ENCODE measurements at places on chromosomes 1 and 21. TPM values are rescaled to one million over a fixed set of nuclear protein-coding genes. Genes with fewer than 3 reads are reported as not detected.
A peak's percentile ranks its signal among the peaks of the same experiment; 100 is the strongest.

CA14 gene
- 1.5 TPM for total RNA-seq

LEPROT gene
- total RNA-seq, result 56.0 TPM

ANKRD45 gene
- total RNA-seq, result 4.7 TPM

- H3K36me3 ChIP-seq, result no peaks in the 10 kb centered on the region
- no peak overlapping the region for H3K4me3 ChIP-seq
- no peaks in the 10 kb centered on the region for H3K4me1 ChIP-seq
- no peak overlapping the region for H3K27ac ChIP-seq
- H3K27me3 ChIP-seq, result no peaks in the 10 kb centered on the region
Measured at GRCh38 chr1:228555074-228555994, 68.2 kb downstream of the RNF187 start.

DNA sequence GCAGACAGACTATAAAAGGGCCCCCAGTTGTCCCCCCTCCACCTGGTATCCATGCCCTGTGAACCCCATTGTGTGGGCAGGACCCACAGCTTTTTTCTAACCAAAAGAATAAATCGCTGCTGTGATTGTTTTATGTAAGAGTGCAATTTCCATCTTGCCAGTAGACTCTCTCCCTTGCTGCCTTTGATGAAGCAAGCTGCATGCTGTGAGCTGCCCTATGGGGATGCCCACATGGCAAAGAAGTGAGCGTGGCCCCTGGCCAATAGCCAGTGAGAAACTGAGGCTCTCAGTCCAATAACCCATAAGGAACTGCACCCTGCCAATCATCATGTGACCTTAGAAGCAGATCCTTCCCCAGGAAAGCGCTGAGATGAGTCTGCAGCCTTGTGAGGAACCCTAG, 37.8 kb upstream of the FMOD start:
- peaks cover 7% of the 10 kb centered on the region for H3K36me3 ChIP-seq
- H3K4me1 ChIP-seq, result no peaks in the 10 kb centered on the region
- no peak for DNase-seq
- no peak overlapping the region for H3K27ac ChIP-seq
- no peak overlapping the region for H3K4me3 ChIP-seq
- H3K27me3 ChIP-seq, result no peaks in the 10 kb centered on the region

DNA sequence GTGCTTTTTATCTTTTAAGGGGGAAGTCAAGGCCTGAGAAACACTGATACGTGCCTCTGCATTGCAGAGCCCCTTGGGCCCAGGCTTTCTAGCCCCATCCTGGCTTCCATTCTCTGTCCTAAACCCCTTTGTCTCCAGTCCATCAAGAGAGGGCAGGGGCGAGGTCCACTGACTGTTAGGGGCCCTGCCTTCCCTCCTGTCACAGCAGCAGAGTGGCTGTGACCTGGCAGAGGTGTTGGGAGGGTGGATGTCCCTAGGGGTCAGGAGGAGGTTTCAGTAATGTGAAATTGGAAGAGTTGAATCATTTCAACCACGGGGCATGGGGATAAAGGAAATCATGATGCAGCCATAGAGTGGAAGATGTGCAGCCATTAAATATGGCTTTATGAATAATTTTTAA, 24.0 kb downstream of the SOX13 start:
- no peak for DNase-seq
- H3K27me3 ChIP-seq, result peaks cover 6% of the 10 kb centered on the region
- no peak overlapping the region for H3K4me3 ChIP-seq

DNA sequence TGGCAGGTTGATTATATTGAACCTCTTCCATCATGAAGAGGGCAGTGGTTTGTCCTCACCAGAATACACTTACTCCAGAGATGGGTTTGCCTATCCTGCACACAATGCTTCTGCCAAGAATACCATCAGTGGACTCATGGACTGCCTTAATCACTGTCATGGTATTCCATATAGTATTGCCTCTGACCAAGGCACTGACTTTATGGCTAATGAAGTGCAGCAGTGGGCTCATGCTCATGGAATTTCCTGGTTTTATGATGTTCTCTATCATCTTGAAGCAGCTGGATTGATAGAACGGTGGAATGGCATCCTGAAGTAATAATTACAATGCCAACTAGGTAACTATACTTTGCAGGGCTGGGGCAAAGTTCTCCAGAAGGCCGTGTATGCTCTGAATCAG, 16.6 kb upstream of the GBP6 start:
- no peak overlapping the region for H3K27ac ChIP-seq
- H3K4me3 ChIP-seq, result no peak overlapping the region
- H3K4me1 ChIP-seq, result no peaks in the 10 kb centered on the region

DNA sequence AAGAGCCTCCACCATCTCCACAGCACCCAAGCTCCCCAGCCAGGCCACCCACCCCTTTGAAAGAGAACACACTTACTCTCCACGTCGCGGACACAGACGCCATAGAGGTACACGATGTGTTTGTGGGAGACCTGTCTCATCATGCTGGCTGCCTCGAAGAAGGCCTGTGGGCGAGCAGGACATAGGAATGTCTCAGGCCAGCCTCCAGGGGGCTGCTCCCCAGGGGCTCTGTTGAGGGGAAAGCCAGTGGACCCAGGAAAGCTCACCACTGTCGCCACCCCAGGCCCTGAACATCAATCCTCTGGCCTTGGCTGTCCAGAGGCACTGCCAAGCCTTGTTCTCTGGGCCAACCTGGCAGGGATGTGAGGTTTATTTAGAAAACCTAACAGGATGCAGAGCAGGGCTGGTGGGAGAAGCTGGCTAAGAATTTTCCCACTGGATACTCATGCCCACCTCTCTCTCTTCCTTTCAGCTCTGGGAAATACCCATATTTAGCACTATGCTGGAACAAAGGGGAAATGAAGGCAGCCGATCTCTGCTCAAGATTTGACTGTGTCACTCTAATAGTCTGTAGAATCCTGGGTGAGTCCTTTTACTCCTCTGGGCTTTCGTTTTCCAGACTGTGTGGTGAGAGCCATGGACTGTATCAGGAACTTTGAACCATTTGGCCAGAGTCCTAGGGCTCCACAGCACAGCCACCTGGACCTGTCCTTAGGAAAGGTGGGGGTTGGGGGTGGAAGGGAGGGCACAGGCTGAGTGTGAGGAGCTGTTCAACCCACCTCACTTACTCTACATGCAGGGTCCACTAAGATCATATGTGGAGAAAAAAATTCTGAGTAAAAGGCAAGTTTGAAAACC, 101.9 kb downstream of the RAVER2 start:
- H3K27ac ChIP-seq, result no peak overlapping the region
- H3K27me3 ChIP-seq, result peaks cover 11% of the 10 kb centered on the region
- H3K4me1 ChIP-seq, result peaks cover 12% of the 10 kb centered on the region
- no peak for DNase-seq
- H3K36me3 ChIP-seq, result peaks cover 6% of the 10 kb centered on the region

DNA sequence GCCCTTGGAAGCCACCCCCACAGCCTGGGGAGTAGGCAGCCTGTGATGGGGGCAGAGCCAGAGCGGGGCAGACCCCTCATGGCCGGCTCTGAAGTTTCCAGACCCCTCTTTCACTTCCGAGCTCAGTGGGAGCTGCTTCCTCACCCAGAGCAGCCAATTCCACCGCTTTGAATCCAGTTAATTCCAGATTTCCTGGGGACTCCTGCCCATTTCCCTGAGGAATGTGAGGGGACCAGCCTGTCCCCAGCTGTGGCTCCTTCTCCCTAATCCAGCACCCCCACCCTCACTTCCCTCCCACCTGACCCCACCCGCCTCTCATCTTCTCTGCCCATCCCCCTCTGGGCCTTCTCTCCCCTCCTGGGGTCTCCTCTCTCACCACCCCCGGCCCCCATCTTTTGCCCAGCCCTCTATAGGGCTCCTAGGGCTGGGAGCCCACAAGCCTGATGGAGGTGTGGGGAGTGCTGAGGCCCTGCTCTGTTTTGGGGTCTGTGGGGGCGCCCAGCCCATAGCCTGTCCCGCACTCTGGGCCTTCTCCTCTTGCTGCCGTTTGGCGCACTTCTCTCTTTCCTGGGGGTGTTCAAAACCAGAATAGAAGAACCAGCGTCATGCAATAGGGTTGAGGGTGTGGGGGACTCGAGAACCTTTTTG, 26.2 kb upstream of the TNFRSF1B start:
- peaks cover 7% of the 10 kb centered on the region for H3K27me3 ChIP-seq
- no peaks in the 10 kb centered on the region for H3K36me3 ChIP-seq
- peak; percentile 8 for DNase-seq
- H3K27ac ChIP-seq, result no peak overlapping the region

All from glutamatergic neuron (in vitro differentiated cells).